ENCODE measurements at places on chromosomes 1 and 21.

DNA sequence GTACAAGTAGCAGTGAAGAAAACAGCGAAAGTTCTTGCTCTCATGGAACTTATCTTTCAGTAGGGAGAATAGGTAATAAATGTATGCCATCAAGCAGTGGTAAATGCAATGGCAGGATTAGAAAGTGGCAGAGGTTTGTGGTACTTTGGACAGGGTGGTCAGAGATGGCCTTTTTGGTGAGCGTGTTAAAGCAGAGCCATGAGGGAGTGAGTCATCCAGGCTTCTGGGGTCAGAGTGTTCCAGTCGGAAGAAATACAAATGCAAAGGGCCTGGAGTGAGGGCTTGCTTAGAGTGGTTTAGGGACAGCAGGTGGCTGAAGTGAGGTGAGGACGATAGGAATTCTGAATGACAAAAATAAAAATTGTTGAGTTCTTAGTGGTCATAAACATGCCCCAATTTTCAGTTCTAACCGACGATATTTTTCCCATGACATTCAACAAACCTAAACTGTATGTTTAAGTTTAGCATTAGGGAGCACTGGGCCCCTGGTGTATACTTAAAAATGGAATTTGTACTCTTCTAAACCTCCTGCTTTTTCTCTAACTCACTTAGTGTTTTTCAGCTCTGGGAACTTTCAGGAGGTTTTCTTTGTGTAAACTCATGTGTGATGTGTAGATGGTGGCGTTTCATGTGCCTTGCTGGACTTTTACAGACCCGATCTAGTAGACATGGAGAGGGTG lies 78.2 kb downstream of the MACF1 start:
- H3K36me3 ChIP-seq, result peaks cover 42% of the 10 kb centered on the region
- H3K27me3 ChIP-seq, result no peaks in the 10 kb centered on the region
- peaks cover 12% of the 10 kb centered on the region for H3K4me1 ChIP-seq
- DNase-seq, result no peak
- H3K27ac ChIP-seq, result peak overlapping the region; percentile 61

GRCh38 chr1:28790377-28791035 lies 21.5 kb upstream of the OPRD1 start:
- H3K27ac ChIP-seq, result no peak overlapping the region
- H3K4me1 ChIP-seq, result peaks cover 3% of the 10 kb centered on the region
- no peak for DNase-seq
- no peaks in the 10 kb centered on the region for H3K36me3 ChIP-seq

DNA sequence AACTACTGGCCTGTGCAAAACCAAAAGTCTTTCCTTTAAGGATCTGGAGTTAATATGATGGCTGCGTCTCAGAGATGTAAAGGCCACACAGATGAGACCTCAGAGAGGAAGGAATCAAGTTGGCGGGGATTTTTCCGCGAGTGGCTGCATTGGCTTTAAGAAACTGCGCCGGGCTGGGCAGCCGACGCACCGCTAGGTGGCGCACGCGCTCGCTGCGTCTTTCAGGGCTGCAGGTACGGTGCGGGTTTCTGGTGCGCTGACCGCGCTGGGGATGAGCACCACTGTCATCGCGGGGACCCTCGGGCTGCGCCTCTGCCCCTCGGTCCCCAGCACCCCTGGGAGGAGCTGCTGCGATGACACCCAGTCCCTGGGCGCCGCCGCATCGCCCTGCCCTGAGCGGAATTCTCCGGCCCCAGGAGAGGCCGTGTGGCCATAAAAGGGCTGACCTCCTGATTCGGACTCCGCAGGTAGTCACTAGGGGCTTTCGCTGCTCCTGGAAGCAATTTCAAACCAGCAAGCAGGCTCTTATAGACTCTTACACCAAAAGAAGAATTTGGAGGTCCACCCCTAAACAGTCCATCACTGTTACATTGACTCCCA lies 241.0 kb downstream of the KCNJ6 start:
- H3K36me3 ChIP-seq, result no peaks in the 10 kb centered on the region
- no peaks in the 10 kb centered on the region for H3K4me1 ChIP-seq
- peak; percentile 88 for DNase-seq
- H3K4me3 ChIP-seq, result no peak overlapping the region
- H3K27me3 ChIP-seq, result peaks cover 25% of the 10 kb centered on the region

DNA sequence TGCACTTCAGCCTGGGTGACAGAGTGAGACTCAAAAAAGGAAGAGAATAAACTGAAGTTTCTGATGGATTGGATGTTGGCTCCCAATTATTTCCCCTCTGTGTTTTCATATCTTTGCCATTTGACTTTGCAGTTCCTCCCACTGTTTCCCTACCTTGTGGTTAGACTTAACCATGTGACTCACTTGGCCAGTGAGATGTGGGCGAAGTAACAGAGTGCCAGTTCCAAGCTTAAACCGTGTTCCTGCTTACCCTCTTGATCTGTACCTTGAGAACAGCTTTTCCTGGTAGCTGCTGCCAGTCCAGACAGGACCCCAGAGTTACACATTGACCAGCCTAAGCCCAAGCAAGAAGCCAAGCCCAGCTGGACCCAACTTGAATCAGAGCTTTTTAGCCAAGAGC lies 323.4 kb downstream of the LTN1 start:
- no peak overlapping the region for H3K27ac ChIP-seq
- peaks cover 3% of the 10 kb centered on the region for H3K4me1 ChIP-seq
- H3K36me3 ChIP-seq, result peaks cover 2% of the 10 kb centered on the region
- no peaks in the 10 kb centered on the region for H3K27me3 ChIP-seq

GRCh38 chr1:51266181-51266580 lies 30.1 kb downstream of the RNF11 start:
- peaks cover 30% of the 10 kb centered on the region for H3K4me1 ChIP-seq
- no peak for DNase-seq
- peaks cover 19% of the 10 kb centered on the region for H3K36me3 ChIP-seq

DNA sequence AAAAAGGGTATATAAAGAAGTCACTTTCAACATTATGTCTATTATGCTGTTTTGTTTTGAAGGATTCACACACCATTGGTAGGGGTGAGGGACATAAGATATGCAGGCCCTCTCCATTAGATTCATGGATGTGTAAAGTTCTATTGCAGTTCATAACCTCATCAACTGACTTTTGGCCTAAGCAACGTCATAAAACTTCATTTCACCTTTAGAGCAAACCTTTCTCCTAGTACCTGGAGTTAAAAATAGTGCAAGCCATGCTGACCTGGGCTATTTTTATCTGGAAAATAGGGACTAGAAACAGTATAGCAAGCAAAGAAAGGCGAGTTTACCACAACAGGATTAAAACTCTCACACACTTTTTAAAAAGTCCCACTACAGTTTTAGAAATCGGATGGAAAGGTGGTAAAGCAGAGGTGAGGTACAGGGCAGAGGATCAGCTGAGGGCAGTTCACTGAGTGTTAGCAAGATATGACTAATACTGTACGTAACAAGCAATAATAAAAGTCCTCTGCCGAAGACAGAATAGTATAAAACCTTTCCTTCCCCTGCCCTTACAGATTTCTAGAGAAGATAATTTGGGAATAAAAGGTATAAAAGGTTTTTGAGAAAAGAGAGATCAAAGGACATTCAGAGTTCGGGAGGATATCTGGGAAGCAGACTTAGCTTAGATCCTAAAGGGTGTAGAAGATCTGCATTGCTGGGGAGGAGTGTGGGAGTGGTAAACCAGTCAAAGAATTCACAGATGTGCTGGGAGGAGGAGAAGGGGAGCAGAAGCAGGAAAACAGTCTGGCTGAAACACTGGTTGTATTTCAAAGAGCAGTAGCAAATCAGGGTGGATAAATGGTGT lies 14.3 kb downstream of the EGLN1 start:
- peaks cover 19% of the 10 kb centered on the region for H3K4me1 ChIP-seq
- no peak overlapping the region for H3K4me3 ChIP-seq
- H3K36me3 ChIP-seq, result peaks cover 19% of the 10 kb centered on the region
- no peak for DNase-seq

GRCh38 chr1:1085911-1086841 lies 12.1 kb upstream of the RNF223 start:
- no peak overlapping the region for H3K4me3 ChIP-seq
- no peak overlapping the region for H3K27ac ChIP-seq
- no peaks in the 10 kb centered on the region for H3K27me3 ChIP-seq
- no peak for DNase-seq

DNA sequence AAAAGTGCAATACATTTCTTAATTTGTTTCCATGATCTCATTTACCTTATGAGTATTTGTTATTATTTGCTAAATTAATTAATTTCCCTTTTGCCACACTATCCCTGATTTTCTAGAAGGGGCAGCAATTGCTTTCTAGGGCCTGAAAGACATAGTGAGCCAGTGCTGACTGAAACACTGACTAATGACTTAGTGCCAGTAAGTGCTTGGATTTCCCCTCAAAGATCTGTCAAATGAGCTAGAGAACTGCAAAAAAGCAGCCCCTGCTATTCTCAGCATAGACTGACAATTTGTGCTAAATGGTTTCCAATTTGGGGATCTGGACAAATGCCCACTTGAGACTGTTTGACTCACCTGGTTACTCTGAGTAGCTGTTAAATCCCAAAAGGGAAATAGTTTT lies 35.6 kb upstream of the USH2A start:
- no peaks in the 10 kb centered on the region for H3K36me3 ChIP-seq
- no peaks in the 10 kb centered on the region for H3K4me1 ChIP-seq
- no peak for DNase-seq
- H3K27ac ChIP-seq, result no peak overlapping the region
- H3K4me3 ChIP-seq, result no peak overlapping the region

GRCh38 chr1:178031856-178032320 lies 62.0 kb upstream of the RASAL2 start:
- H3K27ac ChIP-seq, result no peak overlapping the region
- no peaks in the 10 kb centered on the region for H3K36me3 ChIP-seq
- no peak overlapping the region for H3K4me3 ChIP-seq
- H3K27me3 ChIP-seq, result peaks cover 2% of the 10 kb centered on the region
- DNase-seq, result peak; percentile 69

DNA sequence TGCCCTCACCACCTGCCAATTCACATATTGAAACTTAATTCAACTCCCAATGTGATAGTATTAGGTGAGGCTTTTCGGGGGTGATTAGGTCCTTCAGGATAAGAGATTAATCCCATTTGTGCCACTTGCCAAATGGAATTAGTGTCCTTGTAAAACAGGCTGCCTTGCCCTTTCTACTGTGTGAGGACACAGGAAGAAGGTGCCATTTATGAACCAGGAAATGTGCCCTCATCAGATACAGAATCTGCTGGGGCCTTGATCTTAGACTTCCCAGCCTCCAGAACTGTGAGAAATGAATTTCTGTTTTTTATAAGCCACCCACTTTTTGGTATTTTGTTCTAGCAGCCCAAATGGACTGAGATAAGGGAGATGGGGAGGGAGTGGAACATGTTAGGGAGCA lies 39.1 kb upstream of the AGL start:
- H3K27ac ChIP-seq, result no peak overlapping the region
- DNase-seq, result no peak
- no peak overlapping the region for H3K4me3 ChIP-seq
- peaks cover 15% of the 10 kb centered on the region for H3K27me3 ChIP-seq
- H3K36me3 ChIP-seq, result no peaks in the 10 kb centered on the region

- peaks cover 32% of the 10 kb centered on the region for H3K27me3 ChIP-seq
- peaks cover 3% of the 10 kb centered on the region for H3K36me3 ChIP-seq
- peak; percentile 72 for DNase-seq
- H3K27ac ChIP-seq, result no peak overlapping the region
Measured at GRCh38 chr1:228735871-228736586, 750 bp downstream of the RHOU start.

DNA sequence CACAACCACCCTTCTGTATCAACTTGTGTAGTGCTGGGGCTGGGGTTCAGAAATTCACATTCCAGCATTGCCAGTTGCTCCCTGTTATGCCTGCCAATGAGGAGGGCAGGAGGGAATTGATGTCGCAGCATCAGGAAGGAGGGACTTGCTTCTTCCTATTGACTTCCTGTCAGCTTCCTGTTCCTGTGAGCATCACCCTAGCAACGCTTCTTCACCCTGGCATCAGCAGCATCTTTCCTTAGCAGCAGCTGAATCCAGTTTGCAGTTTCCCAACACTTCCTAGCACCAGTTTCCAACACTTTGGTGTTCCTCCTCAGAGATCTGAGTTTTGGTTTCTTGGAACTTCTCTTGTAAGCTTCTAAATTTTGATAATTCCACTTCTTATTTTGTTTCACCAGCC lies 8.9 kb upstream of the TRIM62 start:
- no peak overlapping the region for H3K4me3 ChIP-seq
- DNase-seq, result no peak
- peaks cover 6% of the 10 kb centered on the region for H3K4me1 ChIP-seq
- no peaks in the 10 kb centered on the region for H3K36me3 ChIP-seq

DNA sequence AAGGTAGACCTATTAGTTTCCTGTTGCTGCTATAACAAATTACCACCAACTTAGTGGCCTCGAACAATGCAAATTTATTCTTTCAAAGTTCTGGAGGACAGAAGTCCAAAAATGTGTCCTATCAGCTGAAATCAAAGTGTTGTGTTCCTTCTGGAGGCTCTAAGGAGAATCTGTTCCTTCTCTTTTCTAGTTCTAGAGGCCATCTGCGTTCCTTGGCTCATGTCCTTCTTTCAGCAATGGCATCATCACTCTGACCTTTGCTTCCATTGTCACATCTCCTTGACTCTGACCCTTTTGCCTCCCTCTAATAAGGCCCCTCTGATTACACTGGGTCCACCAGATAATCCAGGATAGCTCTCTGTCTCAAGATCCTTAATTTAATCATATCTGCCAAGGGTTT lies 1.2 kb upstream of the MR1 start:
- peaks cover 49% of the 10 kb centered on the region for H3K4me1 ChIP-seq
- H3K27me3 ChIP-seq, result peaks cover 12% of the 10 kb centered on the region
- peak overlapping the region; percentile 97 for H3K27ac ChIP-seq
- no peak overlapping the region for H3K4me3 ChIP-seq
- peaks cover 5% of the 10 kb centered on the region for H3K36me3 ChIP-seq

DNA sequence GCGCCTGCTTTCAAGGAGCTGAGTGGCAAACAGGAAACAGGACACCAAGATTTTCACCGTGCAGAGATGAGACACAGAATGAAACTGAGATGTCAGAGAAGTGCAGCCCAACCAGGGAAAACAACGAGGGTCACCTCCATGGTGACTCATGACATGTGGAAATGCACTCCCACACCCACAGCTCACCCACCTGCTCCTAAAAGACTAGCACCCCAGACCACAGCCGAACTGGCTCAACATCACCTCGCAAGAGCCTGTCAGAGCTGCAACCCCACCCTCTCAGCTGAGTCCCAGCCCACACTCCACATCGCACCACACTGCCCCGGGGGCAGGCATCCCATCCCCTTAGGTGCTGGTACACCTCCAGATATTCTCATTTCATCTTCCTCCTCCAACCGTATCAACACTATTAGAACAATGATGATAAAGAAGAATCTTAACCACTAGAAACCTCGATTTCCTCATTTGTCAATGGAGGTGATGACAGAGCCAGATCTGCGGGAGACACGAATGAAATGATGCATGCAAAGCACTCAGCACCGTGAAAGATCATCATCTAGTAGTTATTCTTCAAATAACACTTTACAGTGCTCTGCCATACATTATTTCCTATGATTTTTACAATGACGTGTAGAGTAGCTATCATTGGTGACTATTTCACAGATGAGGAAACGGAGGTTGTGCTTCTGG lies 103.2 kb downstream of the DMRTB1 start:
- H3K4me3 ChIP-seq, result peak overlapping the region; percentile 13
- H3K27ac ChIP-seq, result peak overlapping the region; percentile 64
- H3K27me3 ChIP-seq, result peaks cover 32% of the 10 kb centered on the region
- no peaks in the 10 kb centered on the region for H3K36me3 ChIP-seq

Data from activated CD4-positive, alpha-beta T cell treated with anti-CD3 and anti-CD28 coated beads, Interleukin-2, amount 10 ng/mL, durations not matched to agents 24 days and 14 days (primary cell).